ENCODE measurements at places on chromosomes 1 and 21.
A peak's percentile ranks its signal among the peaks of the same experiment; 100 is the strongest.

DNA sequence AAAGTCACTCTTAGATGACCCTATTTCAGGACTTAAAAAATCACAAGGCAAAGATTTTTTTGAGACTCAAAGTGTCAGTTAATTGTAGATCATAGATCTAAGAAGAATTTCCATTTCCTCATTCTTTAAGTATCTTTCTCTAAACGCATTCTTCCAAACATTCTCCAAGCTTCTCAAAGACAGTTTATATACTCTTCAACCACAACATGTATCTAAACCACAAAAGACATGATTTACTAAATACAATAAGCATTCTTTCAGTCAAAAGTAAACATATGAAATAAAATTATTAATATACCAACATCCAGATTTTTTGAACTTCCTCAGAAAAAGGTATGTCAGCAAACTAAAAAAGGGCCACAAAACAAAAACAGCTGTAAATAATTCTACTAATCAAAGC, 24.4 kb downstream of the RC3H1 start:
- H3K27ac ChIP-seq, result peak overlapping the region; percentile 29
- no peak for DNase-seq
- H3K4me3 ChIP-seq, result no peak overlapping the region

GRCh38 chr1:158793604-158794003, 12.6 kb upstream of the OR6N2 start:
- no peaks in the 10 kb centered on the region for H3K36me3 ChIP-seq
- H3K27me3 ChIP-seq, result no peaks in the 10 kb centered on the region
- no peak for DNase-seq
- H3K4me3 ChIP-seq, result no peak overlapping the region
- H3K27ac ChIP-seq, result no peak overlapping the region

GRCh38 chr1:84771895-84772294, 81.6 kb upstream of the SSX2IP start:
- H3K36me3 ChIP-seq, result no peaks in the 10 kb centered on the region
- no peak overlapping the region for H3K4me3 ChIP-seq
- no peak for DNase-seq
- no peak overlapping the region for H3K27ac ChIP-seq

- H3K4me1 ChIP-seq, result no peaks in the 10 kb centered on the region
- no peak overlapping the region for H3K4me3 ChIP-seq
Measured at GRCh38 chr1:235851939-235852338, 14.8 kb downstream of the LYST start.
